ENCODE measurements at places on chromosomes 13 and 19.
A peak's percentile ranks its signal among the peaks of the same experiment; 100 is the strongest.

DNA sequence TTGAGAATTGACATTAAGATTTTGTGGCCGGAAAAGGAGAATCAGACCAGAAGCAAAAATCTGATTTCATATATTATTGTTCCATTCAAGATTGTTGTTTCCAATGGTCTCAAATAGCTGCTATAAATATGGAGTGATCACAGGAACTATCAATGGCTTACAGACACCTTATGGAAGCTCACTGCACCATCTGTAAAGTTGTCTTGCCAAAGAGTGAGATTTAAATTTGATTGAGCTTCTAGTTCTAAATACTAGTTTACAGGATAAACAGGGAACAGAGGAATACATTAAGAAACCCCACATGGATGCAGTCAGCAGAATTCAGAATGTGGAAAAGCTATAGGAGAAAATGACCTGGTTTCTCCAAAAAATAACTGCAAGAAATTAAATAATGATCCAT, 47.0 kb upstream of the CALM3 start:
- no peak for DNase-seq

DNA sequence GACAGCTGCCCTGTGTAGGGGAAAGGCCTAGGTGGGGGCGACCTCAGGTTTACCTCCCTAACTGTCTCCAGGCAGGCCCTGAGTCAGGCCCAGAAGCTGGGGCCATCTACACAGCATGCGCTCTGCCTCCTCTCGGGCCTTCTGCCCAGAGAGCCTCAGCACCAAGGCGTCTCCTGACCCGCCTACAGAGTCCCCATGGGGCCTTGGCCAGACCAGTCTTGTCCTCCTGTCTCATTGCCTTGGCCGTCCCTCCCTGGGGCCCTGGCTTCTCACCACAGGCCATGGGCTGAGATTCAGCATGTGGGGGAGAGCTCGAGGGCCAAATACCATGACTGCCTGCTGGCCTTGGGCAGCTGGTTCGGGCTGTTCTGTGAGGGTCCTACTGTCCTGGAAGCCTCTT, 59.0 kb downstream of the SMARCA4 start:
- no peak for DNase-seq

DNA sequence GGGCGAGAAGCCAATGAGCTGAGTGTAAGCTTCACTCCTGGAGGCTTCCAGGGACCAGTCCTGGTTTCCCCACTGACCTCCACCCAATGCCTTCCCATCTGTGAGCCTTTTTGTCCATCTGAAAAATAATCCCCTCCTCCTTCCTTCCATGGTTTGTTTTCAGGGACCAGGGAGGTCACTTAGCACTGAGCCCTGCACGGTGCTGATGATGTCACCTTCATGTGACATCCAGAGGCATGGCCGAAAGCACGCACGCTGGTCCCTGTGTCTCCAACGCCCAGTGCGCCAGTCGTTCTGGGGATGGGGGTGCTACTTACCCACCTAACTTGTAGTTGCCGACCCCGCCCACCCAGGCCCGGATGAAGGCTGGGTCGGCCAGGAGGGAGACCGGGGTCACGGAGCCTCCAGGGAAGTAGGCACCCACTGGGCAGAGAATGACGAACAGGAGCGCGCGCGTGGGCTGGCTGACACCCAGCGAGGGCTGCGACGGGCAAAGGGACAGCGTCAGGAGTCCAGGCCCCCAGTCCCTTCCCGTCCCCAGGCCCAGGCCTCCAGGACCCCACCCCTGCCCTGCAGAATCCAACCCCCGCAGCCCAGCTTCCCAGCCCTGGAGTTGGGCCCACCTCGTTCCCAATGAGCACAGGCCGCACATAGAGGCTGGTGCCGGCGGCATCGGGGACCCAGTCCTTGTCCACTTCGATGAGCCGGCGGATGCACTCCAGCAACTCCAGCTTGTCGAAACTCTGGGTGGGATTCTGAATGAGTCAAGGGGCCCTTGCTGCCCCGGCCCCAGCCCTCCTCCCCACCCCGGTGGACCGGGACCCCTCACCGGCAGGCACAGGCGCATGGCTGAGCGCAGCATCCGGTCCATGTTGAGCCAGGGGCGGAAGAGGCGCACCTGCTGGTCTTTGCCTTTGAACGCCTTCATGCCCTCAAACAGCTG, 11.2 kb downstream of the BCAT2 start:
- DNase-seq: no peak

DNA sequence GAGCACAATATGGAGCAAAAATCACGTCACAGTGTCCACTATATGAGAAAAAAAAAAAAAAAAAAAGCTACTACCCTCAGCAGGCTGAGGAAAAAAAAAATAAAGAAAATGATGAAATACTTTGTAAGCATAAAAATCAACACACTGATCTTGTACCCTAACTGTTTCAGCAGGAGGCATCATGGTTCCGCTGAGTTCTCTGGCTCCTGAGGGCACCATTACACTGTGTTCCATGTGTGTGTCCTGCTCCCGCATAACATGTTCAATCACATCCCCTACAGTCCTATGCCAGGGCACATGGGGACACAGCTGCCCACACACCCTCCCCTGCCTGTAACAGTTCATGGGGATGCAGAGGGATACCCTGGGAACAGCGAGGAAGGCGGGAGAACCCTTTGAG, 33.5 kb downstream of the DOCK9 start:
- DNase-seq: no peak

GRCh38 chr13:67175836-67176459, 54.2 kb downstream of the PCDH9 start:
- DNase-seq: no peak

- DNase-seq: no peak
Measured at GRCh38 chr19:12720851-12721655, 2.7 kb downstream of the TNPO2 start.

DNA sequence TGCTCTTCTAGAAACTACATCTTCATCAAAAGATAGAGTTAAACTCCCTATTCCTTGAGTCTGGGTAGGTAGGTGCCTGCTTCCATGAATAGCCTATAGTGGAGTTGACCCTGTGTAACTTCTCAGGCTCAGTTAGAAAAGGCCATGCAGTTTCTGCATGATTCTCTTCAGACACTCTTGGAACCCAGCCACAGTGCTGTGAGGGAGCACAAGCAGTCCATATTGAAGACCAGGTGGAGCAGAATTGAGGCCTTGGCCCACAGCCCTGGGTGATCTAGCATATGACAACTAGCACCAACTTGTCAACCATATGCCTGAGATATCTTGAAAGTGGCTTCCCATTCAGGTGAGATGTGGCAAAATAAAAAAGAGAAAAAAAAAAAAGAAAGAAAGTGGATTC, 10.3 kb upstream of the PAN3 start:
- DNase-seq: no peak

DNA sequence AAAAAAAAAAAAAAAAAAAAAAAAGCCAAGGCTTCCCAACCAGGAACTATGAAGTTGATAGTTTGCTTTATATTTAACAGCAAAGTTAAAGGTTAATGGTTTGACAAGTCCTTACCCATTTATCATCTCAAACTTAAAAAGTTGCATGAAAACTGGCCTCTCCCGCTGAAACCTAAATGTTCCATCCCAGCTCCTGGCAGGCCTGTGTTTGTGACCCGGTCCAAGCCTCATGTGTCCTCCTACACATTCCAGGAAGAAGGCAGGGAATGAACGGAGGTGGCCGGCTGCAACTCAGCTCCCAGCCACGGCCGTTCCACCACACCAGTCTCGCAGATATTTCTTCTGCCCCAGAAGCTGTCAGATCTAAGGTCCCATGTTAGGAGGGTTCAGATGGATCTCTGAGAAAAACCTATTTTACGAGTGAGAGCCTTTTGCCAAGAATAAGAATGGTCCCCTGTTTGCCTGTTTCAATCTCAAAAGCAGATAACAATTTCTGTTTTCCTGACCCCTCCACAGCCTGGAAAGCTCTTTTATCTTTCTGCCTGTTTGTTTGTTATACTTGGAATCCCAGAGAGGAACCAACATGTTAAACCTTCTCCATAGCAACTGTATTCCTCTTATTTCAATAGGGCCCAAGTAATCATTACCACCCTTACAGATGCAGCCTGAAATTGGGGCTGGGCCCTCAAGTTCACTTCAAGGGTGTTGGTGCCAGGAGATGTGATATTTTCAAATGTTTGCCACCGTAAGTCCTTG, 56.5 kb downstream of the KCTD12 start:
- no peak for DNase-seq

DNA sequence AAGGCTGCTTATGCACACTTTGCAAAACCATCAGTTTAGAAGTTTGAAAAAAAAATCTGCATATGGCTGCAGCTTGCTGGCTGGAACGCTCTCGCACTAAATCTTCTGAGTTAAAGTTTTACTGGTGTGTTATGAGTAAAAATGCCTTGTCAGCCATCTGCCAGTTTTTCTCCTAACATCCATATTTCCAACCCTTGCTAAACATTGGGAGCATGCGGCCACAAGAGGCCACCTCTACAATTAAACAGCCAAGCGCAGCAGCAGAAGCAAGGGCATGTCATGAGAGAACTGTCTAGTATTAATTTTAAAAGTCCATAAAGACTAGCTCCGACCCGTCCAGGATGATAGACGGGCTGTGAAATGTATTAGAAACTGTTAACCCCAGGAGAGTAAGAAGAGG, 248.3 kb downstream of the TSHZ3 start:
- DNase-seq: no peak

DNA sequence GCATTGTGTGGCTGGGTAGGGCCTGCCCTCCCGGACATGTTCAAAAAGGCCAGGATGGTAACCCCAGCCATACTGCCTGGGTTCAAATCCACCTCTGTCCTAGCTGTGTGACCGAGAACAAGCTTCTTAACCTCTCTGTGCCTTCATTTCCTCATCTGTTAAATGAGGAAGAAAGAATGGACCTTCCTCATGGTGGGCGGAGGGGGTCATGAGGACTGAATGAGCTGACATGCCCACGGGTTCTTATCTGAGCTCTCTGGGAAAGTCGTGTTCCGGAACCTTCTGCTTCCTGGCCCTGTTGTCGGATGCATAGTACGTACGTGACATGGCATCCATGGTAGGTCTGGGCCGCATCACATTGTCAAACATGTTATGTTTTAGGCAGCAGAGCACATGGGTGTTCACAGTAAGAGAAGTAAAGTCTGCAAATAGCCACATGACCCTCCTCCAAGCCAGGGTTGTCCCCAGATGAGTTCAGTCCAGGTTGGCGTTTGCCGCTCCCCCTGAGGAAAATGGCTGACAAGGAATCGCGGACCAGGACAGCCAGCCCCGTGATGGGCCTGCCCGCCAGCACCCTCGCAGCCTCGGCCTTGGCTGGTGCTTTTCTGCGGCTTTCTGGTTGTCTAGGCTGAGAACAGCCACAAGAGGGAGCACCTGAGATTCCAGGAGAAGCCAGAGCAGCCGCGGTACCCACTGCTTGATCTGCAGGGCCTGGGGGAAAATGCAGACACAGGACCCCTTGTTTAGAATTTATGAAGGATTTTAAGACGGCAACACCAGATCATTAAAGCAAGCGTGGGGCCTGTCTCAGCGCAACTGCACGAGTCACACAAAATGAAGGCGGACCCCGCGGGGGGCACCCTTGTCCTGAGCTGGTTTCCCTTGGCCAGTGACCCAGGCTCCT, 2.4 kb upstream of the NTN5 start:
- DNase-seq: peak; percentile 99

DNA sequence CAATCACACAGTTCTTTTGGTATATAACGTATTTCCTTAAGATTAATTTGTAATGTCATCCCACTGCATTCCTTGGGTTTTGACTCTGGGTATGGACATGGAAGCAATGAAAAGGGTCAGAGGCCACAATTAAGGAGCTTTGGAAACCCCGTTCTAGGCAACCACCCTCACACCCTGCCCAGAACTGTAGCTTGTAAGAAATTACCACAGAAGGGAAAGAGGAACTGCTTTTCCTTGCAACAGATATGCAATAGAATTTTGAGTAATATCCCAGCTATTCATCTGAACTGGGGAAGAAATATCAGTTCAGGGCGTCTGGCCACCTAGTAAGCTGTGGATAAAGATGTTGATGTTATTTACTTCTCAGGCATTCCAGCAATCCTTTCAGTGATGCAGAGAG, 985 bp upstream of the CLC start:
- no peak for DNase-seq

DNA sequence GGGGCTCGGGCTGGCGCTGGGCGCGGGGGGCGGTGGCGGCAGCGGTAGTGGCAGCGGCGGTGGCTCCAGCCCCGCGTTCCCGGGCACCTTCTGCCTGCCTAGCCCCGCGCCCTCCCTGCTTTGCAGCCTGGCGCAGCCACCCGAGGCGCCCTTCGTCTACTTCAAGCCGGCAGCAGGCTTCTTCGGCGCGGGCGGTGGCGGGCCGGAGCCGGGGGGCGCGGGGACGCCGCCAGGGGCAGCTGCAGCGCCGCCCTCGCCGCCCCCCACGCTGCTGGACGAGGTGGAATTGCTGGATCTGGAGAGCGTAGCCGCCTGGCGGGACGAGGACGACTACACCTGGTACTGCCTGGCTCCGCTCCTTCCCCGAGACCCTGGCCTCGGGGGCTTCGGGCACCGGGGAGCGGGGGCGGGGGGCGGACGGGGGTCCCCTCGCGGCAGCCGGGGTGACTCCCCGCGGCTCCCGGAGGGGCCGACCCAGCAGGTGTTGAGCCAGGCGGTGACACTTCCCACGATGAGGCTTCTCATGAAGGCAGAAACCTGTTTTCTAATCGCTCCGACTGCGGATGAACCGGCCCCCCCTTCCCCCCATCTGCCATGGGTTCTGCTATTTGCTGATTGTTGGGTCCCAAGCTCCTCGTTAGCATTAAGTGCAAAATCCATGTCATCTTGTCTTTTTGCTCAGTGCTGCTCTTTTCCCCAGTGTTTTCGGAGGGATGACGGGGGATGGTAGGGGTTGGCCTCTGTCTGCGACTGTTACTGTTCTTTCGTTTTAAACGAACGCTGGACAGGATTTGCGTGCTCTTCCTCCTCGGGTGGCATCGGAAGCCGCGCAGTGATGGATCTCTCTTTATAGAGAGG, 943 bp downstream of the SLAIN1 start:
- peak; percentile 58 for DNase-seq

DNA sequence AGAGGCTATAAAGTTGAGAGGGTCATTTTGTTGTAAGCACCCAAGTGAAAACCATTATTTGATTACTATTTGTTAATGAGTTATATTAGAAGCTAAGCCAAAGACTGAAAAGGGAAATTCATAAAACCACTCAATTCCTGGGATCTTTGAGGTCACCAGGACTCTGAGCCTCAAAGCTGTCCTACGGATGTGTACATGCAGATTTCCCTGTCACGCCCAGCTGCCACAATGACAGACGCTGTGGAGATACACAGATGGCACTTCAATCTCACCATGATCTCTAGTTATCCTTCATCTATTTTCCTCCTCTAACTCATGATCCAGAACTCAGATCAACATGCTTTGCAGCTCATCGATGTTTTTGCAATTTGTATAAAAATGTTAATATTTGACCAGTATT, 403.5 kb upstream of the MIR17HG start:
- DNase-seq: no peak

- DNase-seq: no peak
Measured at GRCh38 chr13:42420304-42420703, 148.4 kb downstream of the AKAP11 start.

GRCh38 chr13:43510956-43511901, 275.5 kb downstream of the ENOX1 start:
- no peak for DNase-seq

GRCh38 chr13:50299546-50300249, 284.5 kb downstream of the KCNRG start:
- no peak for DNase-seq

All from HuH-7.5 (cell line).